ENCODE measurements at places on chromosomes 2 and 18.

DNA sequence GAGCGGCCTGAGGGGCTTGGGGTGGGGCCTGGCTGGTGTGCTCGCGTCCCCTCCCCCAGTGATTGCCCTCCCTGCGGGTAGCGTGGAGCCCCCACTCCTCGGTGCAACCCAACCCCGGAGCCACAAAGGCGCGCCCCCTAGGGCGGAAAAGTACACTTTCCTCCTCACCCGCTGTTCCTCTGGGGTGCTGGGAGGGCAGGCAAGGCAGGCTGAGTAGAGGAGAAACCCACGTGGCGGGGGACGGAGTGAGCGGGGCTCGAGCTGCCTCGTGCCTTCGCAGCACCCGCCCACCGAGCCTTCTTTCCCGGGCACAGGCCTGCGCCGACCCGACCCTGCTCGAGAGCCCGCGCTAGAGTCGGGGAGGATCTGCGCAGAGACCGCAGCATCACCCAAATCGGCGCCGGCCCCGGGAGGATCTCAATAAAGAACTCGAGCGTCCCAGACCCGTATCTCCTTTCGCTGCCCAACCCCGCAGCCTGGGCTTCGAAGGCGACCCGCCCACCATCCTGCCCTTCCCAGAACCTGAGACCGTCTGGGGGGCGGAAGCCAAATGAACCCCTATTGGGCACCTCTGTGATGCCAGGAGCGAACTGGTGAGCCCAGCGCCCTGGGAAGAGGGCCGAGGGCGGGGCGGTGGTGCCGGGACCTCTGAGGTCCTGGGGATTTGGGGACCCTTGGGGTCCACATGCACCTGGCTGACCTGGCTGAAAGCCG lies 1.5 kb downstream of the UCN start:
- DNase-seq: no peak

DNA sequence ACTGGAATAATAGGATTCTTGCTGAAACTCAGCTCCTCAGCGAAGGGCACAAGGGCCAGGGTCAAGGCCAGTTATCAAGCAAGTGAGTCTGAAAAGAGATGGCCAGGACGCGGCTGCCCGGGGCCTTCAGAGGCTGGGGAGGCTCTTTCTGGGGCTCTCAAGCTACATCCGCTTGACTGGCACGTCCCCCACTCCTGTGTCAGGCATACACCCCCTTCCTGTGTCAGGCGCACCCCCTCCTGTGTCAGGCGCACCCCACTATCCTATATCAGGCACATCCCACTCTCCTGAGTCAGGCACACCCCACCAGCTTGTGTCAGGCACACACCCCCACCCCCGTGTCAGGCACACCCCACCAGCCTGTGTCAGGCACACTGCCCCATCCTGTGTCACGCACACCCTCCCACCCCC lies 91.8 kb downstream of the TPO start:
- DNase-seq: no peak

DNA sequence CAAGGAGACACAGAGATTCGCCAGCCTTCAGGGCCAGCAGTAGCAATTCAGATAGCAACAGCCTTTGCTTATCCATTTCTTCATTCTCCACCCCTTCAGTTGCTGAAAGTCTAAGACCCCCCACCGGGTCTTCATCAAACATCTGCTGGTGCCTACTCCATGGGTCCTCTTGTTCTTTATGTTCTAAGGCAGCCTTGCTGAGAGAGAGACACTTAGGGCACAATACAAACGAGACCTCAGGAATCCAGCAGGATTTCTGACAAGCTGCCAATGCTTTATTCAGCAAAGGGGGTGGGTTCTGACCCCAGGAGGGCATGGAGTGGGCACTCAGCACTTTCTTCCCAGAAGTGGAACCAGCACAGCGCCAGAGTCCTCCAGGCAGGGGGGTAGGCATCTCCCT lies 36.2 kb upstream of the CNGA3 start:
- DNase-seq: no peak

DNA sequence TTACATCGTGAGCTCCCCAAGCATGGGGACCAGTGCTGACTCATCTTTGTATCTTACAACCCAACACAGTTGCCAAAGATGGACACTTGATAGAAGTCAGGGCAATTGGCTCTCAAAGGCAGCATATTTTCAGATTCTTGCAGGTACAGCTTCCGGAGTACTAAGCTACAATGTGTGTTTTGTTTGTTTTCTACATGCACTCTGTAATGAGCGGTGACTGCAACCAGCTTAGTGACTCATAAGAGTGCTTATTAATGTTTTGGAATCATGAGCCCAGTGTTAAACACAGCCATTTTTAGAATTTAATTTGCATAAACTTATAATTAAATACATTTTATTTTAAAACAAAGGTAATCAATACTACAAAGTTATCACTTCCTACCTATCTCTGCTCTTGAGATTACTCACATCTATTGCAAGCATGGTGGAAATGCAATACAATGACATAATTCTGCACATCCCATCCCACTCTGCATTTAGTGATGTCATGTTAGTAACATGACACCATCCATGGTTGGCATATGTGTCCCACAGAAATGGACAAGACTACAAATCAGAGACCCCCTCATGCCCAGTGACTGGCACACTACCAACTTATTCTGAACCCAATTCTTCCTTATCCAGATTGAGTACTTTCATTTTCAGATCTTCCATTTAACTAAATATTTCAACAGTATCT lies 399.8 kb upstream of the ST6GAL2 start:
- no peak for DNase-seq

DNA sequence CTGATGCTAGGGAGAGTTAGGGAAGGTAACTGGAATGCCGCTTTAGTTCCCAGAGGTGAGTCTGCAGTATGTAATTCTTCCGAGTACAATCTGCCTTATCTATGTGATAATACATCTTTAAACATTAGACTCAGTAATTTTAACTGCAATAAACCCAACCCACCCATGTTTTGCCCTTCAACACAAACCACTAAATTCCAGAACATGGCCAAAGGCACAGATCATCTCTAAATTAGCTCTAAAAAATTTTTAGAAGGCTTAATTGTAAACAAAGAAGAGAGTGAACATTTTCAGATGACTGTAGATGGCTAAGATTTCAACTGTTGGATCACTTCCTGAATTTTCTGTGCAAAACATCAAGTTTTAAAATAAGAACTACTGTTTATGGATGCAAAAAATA lies 488.7 kb upstream of the ID2 start:
- DNase-seq: no peak

DNA sequence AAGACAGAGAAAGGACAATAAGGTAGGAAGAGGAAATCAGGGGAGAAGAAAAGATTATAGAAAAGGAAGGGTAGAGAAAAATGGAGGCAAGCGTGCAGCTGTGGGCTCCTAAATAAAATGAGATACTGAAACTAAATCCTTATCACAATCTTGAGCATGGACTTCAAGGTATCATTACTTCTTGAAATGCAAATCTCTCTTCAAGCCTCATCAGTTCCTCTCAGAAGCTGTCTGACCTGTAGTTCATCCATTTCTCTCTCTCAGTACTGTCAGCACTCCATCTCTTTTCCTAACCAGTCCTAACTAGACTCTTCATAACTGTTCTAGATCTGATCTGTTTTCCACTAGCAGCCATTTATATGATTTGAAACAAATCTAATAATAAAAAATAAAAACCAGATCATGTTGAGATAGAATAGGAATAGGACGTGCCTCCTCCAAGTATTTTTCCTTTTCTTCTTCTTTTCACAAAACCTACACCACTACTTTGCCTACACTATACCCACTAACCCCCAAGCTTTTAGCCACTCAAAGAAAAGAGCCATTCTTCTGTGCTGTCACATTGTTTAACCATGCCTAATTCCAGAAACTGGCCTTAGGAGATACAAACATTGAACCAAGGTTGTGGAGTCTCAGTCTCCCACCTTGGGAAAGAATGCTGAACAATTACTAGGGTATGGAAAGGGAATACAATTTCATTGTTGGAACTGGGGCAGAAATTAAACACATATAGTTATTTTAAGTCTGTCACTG lies 21.1 kb downstream of the BABAM2 start:
- no peak for DNase-seq

DNA sequence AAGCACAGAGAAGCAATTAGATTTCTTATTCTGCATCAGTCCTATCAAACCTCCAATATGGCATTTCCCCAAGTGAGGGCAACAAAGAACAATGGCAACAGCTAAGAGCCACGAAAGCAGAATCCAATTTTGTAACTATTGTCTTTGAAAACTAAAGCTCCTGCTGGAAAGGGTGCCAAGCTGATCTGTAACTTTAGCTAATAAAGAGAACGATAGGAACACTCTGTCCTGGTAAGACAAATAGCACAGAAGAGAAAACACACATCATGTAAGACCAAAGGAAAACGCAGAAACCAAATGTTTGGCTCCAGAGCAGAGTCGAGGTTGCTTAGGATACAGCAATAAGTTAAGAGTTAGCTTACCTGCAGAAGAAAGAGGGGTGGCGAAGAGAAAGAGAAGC lies 160.5 kb downstream of the STK39 start:
- DNase-seq: no peak

DNA sequence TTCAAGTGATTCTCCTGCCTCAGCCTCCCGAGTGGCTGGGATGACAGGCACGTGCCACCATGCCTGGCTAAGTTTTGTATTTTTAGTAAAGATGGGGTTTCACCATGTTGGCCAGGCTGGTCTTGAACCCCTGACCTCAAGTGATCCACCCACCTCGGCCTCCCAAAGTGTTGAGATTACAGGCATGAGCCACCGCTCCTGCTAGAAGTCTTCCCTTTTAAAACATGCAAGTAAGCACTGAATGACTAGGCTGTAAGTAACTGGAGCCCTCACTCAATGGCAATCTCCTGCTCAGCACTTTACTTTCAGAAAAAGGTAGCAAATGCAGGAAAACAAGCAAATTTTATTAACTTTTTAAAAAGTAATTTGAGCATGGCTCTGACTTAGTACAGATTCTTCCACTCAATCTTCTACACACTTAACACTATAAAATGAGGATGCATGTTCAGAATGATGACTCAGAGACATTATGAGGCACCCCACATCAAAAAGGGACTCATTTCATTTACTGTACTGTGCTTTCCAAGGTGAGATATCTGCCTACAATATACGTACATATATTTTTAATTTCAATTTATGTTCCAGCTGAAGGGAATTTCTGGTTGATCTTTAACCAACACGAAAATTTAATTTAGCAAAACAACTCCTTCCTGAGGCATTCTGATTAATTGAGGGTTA lies 6.6 kb upstream of the NCK2 start:
- DNase-seq: no peak

GRCh38 chr18:48404716-48405507 lies 4.3 kb downstream of the ZBTB7C start:
- no peak for DNase-seq

GRCh38 chr2:72148837-72149555 lies 1.3 kb upstream of the CYP26B1 start:
- no peak for DNase-seq

GRCh38 chr2:200834701-200835100 lies 23.0 kb downstream of the BZW1 start:
- DNase-seq: no peak

DNA sequence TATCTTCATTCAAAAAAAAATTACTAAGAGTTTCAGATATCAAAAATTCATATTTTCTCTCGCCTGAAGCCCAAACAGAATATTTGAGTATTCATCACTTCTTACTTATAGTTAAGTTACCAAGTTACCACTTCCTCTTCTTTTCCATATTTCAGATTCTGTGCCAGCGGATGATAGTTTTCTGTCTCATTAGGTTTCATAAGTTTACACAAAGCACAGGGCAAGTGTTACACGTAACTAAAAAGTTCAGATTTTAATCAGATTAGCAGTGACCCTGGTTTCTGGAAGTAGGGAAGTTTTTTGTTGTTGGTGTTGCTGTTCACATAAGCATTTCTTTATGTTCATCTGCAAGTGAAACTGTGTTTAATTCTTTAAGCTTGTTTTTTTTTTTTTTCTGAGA lies 10.2 kb downstream of the AFTPH start:
- no peak for DNase-seq

DNA sequence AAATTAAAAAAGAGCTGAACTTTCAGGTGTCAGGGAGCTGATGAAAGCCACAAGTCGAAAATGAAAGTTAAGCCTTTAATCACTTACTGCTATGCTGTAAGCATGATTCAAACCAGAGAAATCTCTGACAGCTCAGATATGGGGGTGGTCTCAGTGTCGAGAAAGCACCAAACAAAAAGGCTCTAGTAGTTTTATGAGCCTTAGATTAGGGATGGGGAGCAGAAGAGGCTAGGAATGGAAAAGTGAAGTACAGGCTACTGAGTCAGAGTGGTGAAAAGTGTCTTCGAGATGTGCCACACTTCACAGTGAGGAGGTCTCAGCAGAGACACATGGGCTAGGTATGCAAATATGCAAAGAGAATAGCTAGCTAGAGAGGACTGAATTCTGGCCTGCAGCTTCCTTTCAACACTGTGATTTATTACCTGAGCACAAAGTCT lies 482.2 kb downstream of the SPAG16 start:
- no peak for DNase-seq

- DNase-seq: no peak
Measured at GRCh38 chr2:19195661-19196060, 162.8 kb downstream of the OSR1 start.

DNA sequence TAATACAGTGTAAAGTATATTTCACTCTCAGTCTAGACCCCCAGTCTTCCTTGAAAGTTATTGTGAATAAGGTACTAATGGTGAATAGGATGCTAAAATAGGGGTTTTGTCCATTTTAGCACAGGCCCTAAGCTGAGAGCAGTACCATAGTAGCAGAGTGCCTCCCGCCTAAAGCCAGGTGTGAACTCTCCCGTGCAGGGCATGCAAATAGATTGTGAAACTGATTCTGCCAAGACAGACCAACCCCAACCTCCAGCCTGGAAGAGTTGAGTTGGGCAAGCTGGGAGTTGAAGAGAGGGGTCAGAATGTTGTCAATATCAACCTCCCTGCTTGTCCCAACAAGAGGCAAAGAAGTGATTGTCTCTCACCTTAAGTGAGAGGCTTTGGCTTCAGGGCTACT lies 97.4 kb upstream of the CYRIA start:
- no peak for DNase-seq

- DNase-seq: no peak
Measured at GRCh38 chr2:169093535-169093934, 24.2 kb downstream of the DHRS9 start.

- DNase-seq: no peak
Measured at GRCh38 chr2:43455296-43455695, 140.5 kb downstream of the THADA start.

GRCh38 chr2:72129681-72130340 lies 17.9 kb downstream of the CYP26B1 start:
- no peak for DNase-seq

- DNase-seq: no peak
Measured at GRCh38 chr18:49011291-49011746, 60.6 kb upstream of the SMAD7 start.

Measured in stimulated activated CD8-positive, alpha-beta memory T cell treated with anti-CD3 and anti-CD28 coated beads, Interleukin-4, amount 100 ng/mL, for 1 hour (primary cell).